ENCODE measurements at places on chromosomes 6 and 20.

- DNase-seq, result no peak
Observed at GRCh38 chr6:115986026-115986425, 74.7 kb downstream of the FRK start.

DNA sequence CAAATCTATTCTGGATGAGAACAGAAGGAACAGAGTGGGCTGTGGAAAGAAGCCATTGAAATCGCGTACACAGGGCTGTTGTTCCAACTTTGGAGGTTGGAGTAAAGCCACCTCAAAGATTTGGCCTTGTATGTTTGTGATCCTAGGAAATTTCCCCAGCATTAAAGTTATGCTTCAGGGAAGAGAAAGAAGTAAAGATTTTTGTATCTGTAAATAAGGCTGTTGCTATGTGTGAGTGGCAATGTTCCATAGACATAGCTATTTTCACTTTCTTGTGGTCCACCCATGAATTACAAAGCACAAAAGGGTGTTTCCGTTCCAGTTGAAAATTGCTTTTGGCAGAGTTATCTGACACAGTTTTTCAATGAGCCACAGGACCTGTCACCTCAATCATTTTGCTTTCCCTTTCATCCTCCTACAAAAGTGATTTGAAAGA is 321.3 kb downstream of the TFAP2B start:
- DNase-seq, result no peak

- no peak for DNase-seq
Observed at GRCh38 chr6:12200761-12201160, 89.4 kb upstream of the EDN1 start.

DNA sequence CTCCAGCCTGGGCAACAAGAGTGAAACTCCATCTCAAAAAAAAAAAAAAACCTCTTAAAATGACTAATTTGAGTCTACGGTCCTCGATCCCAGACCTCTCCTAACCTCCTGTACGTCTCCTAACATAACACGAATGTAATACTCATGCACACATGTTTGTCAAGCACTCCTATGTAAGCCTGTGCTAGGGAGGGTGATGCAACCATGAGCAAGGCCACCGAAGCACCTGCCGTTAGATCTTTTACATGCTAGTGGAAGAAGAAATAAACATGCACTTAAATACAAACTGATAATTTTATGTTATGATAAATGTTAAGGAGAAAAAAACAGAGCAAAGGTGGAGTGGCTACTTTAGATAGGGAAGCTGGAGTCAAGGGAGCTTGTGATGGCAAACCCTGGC is 72.3 kb upstream of the BEND3 start:
- no peak for DNase-seq

- no peak for DNase-seq
Observed at GRCh38 chr6:80503660-80504059, 397.2 kb downstream of the BCKDHB start.

DNA sequence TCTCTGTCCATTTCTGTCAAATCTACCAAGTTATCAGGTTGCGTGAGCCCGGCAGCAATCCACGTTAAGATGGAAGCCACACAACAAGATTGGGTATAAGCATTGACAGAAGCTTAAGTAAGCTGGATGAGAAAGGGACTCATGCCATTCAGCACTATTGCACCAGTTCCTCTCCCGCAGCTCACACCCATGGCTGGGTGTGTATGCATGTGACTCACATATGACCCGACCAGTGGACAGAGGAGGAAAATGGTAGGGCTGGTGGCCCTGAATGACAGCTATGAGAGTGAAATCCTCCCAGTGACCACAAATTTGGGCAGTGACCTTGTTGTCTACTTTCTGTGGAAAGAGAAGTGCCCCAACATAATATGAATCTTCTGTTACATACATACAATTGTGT is 113.5 kb downstream of the OTOR start:
- DNase-seq, result no peak

DNA sequence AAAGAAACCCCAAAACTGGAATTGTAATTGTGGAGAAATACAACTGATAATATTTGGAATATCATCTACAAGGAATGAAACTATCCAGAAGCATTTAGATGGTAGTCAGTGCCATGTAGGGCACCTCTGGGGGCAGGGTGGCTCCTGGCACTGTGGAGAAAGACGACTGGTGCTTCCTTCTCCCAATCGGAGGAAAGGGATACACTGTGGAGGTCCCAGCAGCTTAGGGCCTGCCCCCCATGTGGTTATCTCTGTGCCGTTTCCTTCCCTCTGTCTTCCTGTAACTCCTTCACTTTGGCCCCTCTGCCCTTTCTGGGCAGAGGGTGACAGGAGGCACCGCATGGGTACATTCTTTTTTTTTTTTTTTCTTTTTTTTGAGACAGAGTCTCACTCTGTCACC is 178.4 kb downstream of the MTHFD1L start:
- no peak for DNase-seq

- DNase-seq, result no peak
Observed at GRCh38 chr20:57257701-57258453, 8.6 kb downstream of the BMP7 start.

- peak; percentile 24 for DNase-seq
Observed at GRCh38 chr20:37526238-37526838, 1.3 kb downstream of the BLCAP start.

DNA sequence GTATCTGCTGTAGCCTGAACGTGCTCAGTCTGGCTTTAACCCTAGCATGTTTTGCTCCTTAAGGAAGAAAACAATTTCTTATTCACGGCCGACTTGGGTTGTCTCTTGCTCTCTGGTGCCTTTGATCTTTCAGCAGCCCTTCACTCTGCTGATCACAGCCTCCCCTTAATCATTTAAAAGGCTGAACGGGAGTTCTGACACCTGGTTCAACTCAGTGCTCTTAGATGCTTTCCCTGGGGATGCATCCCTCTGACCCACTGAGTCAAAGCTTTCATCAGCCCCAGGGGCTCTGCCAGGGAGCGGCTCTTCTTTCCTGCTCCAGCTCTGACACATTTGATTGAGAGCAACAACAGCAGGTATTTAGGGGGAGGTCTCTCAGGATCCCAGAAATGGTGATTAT is 79.0 kb upstream of the FYN start:
- no peak for DNase-seq

DNA sequence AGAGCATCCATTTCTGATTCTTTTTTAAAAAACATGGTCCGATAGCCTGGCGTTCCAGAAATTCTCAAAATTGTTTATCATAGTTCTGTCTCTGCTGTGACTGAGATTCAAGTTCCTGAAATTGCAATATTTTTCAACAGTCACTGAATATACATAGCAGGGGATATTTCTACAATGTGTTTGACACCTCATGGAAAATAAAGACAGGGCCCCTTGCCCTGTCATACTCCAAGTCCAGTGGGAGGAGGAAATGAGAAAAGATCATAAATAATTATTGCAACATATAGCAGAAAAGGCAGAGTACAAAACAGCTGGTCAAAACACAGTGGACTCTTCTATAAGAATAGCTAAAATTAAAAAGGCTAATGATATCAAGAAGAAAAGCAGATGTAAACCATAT is 234.8 kb upstream of the SPTLC3 start:
- DNase-seq, result no peak

DNA sequence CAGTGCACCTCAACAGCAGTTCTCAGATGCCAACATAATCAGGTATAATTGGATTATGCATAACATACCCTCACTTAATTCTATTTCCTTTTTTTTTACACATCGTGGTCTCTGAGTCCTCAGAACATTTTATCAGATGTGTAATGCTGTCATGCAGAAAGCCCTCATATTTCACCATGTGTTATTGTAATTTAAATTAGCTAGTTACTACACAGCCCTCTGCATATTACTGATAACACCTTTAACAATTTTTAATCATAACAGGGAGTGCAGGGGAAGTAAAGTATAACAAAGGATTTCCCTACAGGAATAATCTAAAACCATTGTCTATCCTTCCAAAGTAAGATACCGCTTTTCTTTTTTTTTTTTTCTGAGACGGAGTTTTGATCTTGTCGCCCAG is 91.9 kb upstream of the CCDC28A start:
- no peak for DNase-seq

DNA sequence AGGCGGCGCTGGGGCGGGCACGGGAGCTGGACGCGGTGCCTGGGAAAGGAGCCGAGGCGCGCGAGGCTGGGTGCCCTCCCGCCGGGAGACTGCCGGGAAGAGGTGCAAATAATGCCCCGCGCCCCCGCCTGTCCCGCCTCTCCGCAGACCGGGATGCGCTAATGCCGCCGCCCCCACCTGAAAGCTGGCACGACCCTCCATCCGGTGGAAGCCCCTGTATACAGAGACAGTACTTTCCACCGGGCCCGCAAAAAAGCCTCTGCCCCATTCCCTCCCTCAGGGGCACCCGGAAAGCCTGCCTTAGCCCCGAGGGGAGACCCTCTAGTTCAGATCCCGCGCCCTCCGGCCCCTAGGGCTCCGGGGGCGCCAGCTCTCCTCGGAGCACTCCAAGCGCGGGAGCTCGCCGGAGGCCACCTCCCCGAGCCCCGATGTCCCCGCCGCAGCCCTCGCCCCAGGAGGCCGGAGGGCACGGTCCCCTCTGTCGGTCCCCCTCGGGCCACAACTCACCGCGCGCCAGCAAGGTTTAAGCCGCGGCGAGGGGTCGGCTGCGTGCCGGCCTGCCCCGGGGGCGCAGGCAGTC is 1.2 kb downstream of the GRM4 start:
- DNase-seq, result no peak

GRCh38 chr6:131574133-131574532 is 1.1 kb downstream of the ARG1 start:
- DNase-seq, result no peak

DNA sequence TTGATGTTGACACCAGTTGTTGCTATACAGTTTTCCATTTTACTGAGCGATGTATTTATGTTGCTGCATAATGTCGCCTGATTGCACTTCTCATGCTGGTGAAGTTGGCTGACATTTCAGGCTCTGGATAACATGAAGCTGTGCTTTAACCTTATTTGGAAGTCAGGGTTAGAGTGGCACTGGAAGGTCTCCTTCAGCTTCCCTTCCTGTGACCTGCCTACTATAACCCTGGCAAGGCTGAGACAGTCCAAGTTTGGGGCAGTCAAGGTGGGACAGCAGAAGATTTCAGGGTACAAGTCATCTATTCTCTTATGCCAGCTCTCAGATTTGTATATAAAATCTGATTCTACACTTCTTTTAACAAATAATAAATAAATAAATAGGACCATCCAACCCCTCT is 127.6 kb downstream of the AIG1 start:
- no peak for DNase-seq

DNA sequence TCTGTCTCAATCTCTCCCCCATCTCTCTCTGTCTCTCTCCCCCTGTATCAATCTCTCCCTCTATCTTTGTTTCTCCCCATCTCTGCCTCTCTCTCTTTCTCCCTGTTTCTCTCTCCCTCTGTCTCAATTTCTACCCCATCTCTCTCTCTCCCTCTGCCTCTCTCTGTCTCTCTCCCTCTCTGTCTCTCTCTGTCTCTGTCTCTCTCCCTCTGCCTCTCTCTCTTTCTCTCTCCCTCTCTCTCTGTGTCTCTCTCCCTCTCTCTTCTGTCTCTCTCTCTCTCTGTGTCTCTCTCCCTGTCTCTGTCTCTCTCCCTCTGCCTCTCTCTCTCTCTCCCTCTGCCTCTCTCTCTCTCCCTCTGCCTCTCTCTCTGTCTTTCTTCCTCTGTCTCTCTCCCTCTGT is 62.6 kb downstream of the DACT2 start:
- no peak for DNase-seq

- no peak for DNase-seq
Observed at GRCh38 chr6:11181478-11182136, 50.9 kb downstream of the NEDD9 start.

DNA sequence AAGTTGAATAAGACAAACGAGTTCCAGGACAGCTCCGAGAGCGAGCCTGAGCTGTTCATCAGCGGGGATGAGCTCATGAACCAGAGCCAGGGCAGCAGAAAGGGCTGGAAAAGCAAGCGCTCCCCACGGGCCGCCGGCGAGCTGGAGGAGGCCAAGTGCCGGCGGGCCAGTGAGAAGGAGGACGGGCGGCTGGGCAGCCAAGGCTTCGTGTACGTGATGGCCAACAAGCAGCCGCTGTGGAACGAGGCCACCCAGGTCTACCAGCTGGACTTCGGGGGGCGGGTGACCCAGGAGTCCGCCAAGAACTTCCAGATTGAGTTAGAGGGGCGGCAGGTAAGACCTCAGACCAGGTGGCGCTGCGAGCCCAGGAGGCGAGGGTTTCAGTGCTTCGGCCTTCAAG is 56.0 kb upstream of the TMEM181 start:
- DNase-seq, result no peak
